NCI-H524 (cell line): ENCODE measurements at places on chromosomes 7 and 10.

GRCh38 chr7:143012409-143012808 is 14.5 kb downstream of the OR9A2 start:
- DNase-seq, result no peak

GRCh38 chr10:34844448-34844847 is 29.4 kb upstream of the PARD3 start:
- no peak for DNase-seq

- no peak for DNase-seq
Observed at GRCh38 chr7:135994466-135995205, 17.5 kb upstream of the MTPN start.

GRCh38 chr10:10878963-10879362 is 138.7 kb upstream of the CELF2 start:
- no peak for DNase-seq

- DNase-seq, result no peak
Observed at GRCh38 chr7:30327813-30328212, 43.4 kb downstream of the ZNRF2 start.

DNA sequence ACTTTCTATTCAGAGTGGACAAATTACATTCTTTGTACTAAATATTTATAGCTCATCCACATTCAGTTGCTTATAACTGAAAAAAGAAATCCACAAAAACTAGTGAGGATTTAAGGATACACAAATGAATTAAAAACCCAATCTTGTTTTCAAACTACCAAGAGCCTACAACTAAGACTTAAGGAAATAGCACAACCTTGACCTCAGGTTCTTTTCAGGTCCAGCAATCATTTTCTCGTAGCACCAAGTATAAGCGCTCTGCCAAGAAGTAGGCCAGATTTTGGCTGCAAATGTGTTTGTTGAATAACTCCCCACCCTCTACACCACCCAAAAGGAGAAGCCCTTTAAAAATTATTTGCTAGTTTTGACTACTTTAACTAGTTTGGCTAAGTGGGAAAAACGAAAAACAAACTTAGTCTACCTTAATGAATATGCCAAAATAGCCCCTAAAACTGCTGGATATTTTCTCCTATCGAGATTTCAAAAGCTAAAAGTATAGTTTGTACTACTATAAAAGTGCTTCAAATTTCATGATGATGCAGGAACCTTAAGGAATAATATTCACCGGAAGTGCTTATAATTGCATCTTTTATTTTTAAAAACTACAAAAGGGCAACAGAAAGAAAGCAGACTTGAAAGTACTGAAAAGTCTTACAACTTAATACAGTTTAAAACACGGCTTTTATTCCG is 2.7 kb upstream of the KMT2E start:
- DNase-seq, result peak; percentile 11

DNA sequence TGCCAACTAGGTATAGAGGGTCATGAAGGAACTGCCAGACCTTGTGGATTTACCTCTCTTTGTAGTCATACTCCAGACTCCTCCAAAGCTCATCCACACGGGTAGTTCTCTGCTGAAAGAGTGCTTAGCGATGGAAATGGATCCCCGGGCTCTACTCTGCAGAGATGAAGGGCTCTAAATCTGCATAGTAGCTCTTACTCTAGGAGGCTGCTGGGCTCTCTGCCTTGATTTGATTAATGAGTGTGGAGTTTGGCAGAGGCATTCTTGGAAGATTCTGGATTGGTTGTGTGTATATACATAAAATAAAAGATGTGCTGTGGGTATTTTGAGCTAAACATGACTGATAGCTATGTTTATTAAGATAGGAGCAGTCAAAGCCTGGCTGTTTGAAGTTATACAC is 21.3 kb upstream of the CPXM2 start:
- DNase-seq, result no peak

DNA sequence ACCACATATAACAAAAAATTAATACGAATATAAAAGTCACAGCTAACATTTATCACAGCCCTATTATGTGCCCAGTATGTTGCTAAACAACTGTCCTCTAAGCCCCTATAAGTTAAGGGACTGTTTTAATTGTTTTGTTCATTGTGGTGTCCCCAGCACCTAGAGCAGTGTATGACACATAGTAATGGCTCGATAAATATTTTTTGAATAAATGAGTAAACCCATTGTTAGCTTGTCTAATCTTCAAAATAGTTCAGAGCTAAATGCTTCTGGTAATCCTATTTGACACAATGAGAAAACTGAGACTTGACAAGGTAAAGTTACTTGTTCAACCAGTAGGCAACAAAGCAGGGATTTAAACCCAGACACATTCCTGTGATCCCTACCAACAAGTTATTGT is 78.4 kb upstream of the NEUROD6 start:
- DNase-seq, result no peak

- DNase-seq, result no peak
Observed at GRCh38 chr10:116696919-116697318, 45.4 kb downstream of the HSPA12A start.

DNA sequence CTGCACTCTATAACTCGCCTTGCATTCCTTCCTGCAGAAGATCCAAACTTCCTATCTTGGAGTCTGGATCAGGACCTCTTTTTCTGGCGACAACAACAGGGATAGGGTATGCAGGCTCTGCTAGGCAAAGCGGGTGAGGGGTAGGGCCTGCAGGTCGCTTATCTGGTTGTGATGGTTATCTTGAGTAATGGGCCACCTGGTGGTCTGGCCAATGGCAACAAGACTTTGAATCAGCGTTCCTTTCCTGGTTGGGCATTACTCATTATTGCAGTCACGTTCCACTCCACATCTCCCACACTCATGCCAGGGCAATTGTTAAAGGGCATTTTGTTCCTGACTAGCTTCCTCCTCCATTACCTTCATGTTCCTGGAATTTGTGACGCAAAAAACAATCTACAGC is 48.4 kb upstream of the PLXDC2 start:
- no peak for DNase-seq

DNA sequence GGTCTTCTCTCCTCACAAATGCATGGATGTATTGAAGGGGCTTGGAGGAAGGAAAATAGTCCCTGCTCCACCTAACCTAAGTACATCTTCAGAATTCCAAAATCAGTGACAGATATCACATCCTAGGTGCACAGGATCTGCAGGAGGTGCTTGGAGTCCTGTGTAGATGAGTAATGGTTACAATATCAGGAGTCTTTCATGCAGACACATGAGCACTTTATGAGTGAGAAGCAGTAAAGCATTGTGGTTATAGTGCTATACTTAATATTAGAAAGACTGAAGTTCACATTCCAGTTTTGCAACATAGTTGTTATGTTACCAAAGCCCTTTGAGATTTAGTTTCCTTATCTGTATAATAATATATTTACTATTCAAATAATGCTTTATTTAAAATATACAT is 516.7 kb downstream of the NEBL start:
- no peak for DNase-seq

GRCh38 chr7:37482505-37482904 is 33.8 kb upstream of the ELMO1 start:
- no peak for DNase-seq

DNA sequence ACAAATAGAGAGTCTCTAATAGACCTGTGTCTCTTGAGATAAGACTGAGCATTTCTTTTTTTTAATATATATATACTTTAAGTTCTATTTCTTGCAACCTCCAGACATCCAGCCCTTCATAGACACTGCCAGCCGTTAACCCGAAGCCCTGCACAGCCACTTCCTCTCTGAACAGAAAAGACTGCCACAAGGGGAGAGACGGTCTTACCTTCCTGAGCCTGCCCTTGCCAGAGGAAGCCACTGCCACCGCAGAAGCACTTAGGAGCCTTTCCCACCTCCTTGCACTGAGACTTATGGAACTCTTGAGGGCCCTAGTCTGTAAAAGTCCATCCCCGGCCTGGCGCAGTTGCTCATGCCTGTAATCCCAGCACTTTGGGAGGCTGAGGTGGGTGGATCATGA is 31.8 kb upstream of the PRSS1 start:
- DNase-seq, result no peak
